Activated CD4-positive, alpha-beta T cell treated with anti-CD3 and anti-CD28 coated beads for 1 hour (primary cell): ENCODE measurements at places on chromosomes 2 and 18.

- DNase-seq, result no peak
Observed at GRCh38 chr2:230256733-230257332, 31.3 kb downstream of the SP140 start.

GRCh38 chr18:28457784-28458183, 280.9 kb upstream of the CDH2 start:
- DNase-seq, result no peak

DNA sequence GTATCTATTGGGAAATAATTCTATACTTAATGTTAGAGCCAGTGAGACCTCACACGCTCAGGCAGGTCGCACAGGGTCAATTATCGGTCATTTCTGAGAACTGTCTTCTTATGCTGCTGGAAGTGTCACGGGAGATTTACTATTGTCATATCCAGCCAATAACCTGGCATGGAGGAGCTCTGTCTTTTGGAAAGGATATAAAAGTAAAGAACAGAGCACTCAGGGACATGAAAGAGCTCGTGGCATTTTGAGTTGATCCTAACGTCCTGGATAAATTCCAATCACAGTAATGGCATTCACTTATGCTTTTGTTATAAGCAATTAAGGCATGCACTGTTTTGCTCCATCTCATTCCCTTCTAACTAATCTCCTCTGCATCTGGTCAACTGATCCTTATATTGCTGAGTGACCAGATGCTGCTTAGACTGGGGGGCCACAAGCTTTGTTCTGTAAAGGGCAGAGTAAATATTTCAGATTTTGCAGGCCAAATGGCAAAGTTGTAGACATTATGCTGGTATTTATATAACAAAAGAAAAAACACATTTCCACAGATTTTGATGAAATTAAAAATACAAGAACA, 453.5 kb upstream of the SMIM21 start:
- no peak for DNase-seq

DNA sequence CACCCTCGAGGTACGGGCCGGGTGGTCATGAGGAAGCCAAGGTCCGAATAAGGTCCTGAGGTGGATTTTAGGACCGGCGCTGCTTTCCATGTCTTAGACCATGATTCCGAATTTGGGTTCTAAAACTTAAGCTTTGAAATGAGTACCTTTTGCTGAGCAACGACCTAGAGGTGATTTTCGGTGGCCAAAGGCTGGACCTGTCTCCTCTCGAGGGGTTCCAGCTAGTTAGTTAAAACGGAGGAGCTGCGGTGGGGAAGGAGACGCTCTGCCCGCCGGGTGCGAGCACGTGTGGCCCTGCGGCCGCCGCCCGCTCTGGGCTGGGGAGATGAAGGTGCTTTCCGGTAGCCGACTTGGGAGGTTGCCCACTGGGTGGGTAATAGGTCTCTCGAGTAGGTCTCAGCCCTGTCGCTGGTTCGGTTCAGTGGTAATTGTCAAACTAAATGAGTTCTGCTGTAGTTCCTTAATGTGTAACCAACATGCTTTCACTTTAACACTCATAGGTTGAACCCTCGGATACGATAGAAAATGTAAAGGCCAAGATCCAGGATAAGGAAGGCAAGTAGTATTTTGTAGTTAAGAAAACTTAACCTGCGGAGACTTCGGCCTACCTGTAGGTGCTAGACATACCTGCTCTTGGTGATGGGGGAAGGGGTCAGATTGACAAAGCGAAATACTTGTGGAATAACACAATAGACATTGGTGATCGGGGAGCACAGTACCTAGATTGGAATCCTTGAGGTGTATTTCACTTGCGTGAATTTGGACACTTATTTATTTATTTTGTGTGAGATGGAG, 572 bp downstream of the RPS27A start:
- peak; percentile 24 for DNase-seq

DNA sequence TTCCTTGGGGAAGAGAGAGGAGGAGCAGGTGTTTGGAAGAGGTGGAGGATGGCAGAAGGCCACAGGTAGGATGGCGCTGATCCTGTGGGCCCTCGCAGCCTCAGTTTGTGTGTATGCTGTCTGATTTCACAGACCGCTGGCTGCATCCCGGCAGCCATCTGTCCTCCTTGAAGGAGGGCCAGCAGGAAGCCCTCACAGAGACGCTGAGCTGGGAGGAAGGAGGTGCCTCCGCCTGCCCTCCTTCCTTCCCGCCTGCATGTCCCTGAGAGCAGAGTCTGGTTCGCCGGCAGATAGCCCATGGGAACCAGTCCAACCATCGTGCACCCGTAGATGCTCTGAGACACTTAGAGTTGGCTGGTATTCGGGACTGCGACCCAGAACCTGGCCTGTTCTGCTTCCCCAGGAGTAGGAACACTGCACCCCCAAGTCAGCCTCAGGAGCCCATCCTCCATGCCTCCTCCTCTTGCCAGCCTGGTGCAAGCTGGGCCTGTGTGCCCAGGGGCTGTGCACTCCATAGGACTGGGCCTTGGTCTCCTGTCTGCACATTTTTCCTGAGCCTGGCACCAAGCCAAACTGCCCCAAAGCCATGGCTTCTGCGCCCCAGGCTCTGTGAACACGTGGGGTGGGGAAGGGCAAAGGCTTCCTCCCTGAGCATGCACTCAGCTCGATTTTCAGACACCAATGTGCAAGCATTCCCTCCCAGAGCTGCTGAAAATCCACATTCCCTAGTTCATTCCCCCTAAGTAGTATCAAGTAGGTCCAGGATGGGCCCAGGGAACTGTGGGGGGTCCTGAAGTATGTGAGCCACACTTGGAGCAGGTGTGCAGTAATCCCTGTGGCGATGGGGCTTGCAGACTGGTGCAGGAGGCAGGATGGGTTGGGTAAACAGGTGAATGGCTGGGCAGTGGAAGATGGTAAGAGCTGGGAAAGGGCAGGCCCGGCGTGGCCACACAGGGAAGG, 115.6 kb downstream of the SEPTIN10 start:
- no peak for DNase-seq

DNA sequence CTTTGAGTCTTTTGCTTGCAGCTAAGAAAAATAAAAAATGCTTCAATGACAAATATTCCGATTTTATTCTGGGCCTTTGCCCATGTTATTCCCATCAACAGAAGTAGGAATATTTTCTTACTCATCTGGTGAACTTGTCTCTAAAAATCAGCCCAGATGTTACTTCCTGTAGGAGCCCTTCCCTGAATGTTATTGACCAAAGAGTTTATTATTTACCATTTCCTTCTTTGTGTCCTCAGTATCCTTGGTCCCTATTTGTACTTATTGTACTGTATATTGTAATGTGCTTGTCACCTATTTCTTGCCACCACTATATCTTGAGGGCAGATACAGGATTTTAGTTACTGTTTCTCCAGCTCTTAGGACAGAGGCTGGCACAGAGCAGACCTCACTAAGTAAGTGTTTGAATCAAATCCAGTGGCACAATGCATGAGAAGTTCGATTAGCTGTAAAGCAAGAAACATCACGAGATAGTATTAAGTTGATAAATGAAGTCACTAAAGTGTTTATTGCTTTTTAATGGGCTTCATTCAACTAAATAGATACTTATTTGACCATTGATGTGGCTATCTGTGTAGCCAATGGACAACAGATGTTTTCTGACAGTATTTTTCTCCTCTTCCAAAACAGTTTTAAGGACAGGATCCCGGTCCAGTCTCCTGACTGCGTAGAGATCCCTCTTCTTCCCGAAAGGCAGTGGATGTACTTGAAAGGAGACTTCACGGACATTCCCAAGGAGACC, 109.1 kb downstream of the DDX1 start:
- no peak for DNase-seq

DNA sequence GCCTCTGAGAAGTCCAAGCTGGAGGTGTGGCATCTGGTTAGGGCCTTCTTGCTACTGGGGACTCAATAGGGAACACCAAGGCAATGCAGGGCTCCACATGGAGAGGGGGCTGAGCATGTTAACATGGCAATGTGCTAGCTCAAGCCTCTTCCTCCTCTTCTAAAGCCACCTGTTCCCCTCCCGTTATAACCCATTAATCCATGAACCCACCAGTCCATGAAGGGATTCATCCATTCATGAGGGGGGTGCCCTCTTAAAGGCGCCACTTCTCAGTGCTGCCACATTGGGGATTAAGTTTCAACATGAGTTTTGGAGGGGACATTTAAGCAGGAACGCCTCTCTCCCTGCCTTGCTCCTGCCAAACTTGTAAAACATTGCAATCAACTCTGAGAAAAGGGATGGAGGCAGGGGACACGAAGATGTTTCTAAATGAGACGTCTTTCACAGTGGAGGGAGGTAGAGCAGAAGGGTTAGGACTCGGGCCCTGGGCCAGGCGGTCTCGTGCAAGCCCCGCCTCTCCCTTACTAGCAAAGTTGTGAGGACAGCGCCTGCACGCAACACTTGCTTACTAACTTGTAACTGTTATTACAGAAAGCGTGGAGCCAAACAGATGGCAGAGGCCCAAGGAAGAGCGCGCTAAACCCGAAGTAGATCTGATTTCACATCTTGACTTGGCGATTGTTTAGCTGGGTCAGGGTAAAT, 118.2 kb upstream of the ZNF516 start:
- DNase-seq, result no peak

DNA sequence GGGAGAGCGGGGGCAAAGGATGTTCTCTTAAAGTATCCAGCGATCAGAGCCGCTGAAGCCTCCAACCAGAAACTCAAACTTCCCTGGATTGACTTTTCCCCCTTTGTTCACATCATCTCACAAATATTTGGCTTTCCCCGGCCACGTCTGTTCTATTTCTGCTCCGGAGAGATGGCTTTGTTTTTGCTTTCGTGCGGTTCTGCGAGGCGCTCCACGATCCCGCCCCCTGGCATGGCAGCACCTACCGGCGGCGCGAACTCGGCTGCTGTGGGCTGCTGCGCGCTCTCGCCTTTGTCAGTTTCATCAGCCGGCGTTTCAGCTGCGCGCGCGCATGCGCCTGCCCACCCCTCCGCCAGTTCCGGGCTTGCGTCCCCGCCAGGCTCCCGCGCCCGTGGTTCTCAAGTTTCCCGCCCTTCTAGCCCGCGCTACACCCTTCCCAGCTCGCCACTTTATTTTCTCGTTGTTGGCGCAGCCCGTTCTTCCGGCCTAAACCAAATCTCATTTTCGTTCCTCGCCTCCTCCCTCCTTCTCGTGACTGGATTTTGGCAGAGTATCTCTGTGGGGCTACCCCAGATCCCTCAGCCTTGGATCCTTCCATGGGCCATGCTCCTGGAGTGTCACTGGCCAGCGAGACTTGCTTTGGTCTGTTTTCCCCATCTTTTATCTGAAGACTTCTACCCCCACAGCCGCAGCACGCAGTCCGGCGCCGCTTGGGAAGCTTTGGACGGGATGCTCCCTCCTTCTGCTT, 98.0 kb downstream of the INSIG2 start:
- DNase-seq, result peak; percentile 78

- DNase-seq, result no peak
Observed at GRCh38 chr2:215269397-215270117, 42.3 kb upstream of the ATIC start.

DNA sequence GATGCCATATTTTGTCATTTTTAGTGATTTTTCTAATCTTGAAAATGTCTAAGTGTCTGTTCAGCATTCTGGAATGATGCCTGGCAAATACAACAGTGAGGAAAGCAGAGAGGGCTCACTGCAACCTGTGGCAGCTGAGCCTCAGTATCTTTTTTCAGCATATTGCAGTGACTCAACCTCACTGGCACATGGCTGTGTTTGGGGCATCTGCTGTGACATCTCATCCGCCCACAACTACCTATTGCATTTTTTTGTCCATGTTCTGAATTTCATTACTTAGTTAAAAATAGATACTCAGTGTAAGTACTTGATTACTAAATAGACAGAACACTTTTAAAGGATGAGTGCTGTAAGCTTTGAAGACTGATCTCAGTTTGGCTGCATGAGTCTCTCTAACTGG, 10.7 kb downstream of the BABAM2 start:
- DNase-seq, result no peak

- no peak for DNase-seq
Observed at GRCh38 chr2:53969285-53969967, 1.4 kb downstream of the PSME4 start.

DNA sequence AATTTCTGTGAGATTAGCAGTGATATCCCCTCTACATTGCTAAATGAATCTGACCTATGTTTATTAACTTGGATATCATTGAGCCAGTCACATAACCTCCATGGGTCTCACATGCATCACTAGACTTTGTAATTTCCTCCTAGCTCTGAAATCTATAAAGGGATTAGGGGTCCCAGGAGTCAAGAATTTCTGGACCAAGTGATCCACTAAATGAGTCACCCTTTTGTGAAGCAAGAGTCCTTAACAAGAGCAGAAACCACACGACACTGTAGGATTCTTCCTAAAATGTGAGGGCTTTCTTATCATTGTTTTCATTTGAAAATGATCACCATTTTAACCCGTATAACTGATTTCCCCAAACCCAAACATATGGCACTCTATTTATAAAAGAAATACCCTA, 90.3 kb downstream of the DHRS9 start:
- no peak for DNase-seq

GRCh38 chr2:187102381-187102780, 253.4 kb upstream of the ZSWIM2 start:
- no peak for DNase-seq

DNA sequence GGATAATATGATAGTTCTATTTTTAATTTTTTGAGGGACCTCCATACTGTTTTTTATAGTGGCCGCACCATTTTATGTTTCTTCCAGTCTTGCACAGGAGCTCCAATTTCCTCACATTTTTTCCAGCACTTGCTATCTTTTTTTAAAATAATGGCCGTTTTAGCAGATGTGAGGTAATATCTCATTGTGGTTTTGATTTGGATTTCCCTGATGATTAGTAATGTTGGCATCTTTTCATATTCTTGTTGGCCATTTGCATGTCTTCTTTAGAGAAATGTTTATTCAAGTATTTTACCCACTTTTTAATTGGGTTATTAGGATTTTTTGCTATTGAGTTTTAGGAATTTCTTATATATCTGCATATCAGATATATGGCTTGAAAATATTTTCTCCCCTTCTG, 29.9 kb upstream of the NAPG start:
- DNase-seq, result no peak

DNA sequence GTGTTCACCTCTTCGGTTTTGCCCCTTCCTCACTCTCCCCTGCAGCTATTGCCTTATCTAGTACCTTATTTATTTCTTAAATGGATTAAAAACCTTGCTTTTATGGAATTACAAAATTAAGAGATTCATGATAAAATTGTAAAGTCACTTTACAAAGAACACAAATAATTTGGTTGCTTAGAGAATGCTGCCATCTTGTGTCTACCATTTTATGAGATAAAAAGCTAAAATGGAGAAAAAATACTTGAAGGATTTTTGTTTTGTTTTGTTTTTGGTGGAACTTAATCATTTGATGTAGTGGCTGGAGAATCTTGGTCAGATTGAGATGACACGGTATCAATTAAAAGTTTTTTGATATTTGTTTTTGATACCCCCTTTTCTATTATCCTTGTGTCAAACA, 69.6 kb downstream of the R3HDM1 start:
- no peak for DNase-seq

DNA sequence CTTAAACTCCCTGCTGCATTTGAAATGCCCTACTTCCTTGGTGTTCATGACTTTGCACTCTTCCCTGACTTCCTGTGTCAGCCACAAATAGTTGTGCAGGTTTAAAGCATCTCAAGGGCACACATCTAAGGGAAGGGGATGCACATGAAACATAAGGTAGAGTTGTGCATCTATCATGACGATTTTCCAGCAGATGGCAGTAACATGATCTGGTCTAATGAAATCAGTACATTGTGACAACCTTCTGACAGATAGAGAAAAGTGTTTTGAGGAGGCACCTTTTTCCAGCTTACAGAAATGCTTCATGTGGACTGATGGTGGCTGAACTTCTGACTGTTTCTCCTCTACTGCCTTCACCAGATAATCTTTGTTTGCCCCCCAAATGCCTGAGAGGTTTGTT, 238.9 kb downstream of the XIRP2 start:
- no peak for DNase-seq
